Islet precursor cell (in vitro differentiated cells): ENCODE measurements at places on chromosomes 13 and 19.
A peak's percentile ranks its signal among the peaks of the same experiment; 100 is the strongest.

GRCh38 chr13:113895436-113895835 lies 31.6 kb upstream of the GAS6 start:
- DNase-seq: no peak

DNA sequence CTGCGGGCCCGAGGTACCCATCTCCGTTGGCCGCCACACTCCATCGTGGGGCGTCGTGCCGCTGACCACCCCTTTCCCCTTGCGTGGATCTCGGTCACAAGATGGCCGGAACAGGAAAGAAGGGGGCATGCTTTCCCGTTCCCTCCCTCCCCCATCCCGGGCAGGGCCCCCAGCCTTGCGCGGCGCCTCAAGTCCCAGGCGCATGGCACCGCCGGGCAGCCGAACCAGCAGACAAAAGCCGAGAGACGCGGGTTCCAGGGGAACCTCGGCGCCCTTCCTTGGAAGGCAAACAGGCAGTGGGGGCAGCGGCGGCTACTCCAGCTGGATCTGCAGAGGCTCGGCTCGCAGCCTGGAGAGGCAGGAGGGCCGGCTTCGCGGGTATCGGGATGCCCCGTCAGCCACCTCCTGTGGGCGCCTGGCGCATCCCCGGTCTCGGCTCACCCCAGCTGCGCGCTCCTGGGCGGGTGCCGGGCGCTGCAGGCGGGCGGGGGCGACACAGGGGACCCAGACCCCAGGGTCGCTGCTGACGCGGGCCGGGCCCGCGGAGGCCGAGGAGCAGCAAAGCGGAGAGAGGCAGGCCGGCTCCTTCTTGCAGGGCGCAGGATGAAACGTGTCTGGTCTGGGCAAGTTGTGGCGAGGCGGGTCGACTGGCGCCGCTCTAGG lies 439 bp downstream of the DZIP1 start:
- peak; percentile 85 for DNase-seq

DNA sequence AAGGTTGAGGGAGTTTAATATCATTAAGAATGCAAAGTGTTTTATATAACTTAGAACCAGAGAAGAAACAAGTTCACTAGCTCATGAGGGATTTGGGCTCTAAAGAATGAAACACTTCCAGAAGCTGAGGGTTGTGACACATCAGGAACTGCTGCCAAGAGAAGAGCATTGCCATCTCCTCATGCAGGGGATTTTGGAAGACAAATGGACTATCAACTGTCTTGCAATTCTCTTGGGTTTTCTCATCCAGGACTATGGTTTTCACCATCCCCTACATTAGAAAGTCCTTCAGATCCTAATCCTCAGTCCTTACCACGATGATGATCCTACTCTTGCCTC lies 59.7 kb upstream of the KL start:
- DNase-seq: no peak

DNA sequence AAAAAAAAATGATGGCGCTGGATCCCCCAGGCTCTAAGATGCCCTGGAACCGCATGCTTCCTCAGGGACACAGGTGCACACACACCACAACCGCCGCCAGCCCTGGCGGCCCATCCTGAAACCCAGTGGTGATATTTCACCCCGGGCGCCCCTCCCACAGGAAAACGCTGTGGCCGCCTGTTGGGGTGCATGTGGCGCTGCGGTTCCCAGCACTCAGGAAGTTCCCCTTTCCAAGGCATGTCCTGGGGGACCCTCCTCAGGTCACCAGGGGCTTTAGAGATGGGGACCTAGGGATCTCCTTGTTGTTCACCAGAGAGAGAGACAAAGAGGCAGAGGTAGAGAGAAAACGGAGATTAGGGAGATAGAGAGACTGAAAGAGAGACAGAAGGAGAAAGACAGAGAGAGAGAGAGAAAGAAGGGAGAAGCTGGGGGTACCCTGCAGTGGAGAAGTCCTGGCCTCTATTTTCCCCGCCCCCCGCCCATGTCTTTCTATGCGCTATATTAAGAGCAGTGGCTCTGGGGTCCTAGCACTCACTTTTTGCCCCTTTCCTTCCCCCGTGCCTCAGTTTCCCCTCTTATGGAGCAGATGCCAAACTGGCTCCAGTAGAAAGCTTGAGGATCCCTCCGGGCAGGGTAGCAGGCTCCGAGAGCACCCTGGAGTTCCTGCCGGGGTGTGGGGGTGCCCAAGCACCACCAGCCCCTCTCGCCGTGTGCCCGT lies 2.3 kb downstream of the ADGRE2 start:
- peak; percentile 28 for DNase-seq

DNA sequence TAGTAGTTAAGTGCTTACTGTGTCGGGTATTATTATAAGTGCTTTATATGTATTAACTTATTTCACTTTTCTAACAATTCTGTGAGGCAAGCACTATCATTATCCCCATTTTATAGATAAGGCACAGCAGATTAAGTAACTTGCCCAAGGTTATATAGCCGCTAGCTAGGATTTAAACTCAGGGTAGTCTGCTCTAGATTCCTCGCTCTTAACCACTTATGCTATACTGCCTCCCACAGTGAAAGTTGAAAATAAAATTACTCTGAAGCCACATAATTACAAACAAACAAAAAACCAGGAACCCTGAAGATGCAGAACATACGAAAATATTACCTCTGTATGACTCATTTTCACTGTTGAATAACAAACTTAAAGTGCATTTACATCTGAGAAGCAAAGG lies 3.9 kb downstream of the TEX30 start:
- DNase-seq: no peak

DNA sequence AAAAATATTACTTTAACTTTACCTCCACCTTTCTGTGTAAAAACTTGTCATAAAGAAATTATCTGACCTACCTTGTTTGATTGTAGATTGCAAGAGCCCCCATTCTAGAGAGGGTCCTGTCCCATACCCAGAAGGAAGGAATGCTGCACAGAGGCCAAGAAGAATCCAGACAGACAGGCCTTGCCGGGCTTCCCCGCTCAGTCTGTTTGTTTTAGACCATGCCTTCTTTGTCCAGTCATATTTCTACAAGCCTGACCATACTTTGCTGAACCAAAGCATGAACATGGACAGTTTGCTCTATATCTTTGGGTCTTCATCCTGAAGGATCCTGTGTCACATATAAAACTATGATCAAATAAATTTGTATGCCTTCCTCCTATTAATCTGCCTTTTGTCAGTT lies 95.8 kb upstream of the MYCBP2 start:
- DNase-seq: no peak

- peak; percentile 80 for DNase-seq
These were observed 1.9 kb downstream of the CBARP start for GRCh38 chr19:1235625-1236538.

GRCh38 chr13:45678282-45678681 lies 23.8 kb upstream of the CBY2 start:
- no peak for DNase-seq

DNA sequence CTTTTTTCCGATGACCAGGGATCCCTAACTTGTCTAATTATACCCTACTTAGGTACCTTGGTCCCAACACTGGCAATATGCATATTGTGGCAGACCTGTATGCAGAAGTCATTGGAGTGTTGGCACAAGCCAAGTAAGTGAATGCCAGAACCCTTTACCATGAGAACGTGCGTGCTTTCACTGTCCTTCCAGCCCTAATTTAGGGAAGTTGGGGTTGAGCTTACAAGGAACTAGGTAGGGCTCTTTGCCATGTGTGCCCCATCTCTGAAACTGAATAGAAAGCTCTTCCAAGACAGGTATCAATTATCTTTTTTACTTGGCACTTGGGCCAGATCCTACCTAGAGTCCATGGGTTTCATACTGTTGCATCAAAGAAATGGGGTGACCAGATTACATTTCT lies 93.2 kb downstream of the FRY start:
- DNase-seq: no peak

- no peak for DNase-seq
These were observed 3.0 kb downstream of the MYCBP2 start for GRCh38 chr13:77323858-77324257.

- peak; percentile 60 for DNase-seq
These were observed 79.9 kb upstream of the RAP2A start for GRCh38 chr13:97353927-97354675.
